ENCODE measurements at places on chromosomes 7 and 10.

DNA sequence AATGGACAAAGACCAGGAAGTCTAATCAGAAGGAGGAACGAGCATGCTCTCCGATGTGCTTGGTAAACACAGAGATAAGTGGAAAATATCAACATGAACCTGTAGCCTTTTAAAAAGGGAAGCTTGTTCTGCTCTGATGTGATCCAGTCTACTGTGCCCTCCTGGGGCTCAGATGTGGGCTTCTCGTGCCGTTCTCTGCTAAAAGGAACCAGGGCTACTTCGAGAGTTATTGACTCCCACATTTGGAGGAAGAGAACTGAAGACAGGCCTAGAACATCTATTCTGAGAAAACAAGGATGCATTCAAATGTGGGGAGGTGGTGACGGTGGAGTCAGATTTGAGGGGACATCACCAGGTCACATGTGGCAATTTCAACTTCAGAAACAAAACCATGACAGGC lies 325.4 kb downstream of the GLRX3 start:
- no peak for DNase-seq

DNA sequence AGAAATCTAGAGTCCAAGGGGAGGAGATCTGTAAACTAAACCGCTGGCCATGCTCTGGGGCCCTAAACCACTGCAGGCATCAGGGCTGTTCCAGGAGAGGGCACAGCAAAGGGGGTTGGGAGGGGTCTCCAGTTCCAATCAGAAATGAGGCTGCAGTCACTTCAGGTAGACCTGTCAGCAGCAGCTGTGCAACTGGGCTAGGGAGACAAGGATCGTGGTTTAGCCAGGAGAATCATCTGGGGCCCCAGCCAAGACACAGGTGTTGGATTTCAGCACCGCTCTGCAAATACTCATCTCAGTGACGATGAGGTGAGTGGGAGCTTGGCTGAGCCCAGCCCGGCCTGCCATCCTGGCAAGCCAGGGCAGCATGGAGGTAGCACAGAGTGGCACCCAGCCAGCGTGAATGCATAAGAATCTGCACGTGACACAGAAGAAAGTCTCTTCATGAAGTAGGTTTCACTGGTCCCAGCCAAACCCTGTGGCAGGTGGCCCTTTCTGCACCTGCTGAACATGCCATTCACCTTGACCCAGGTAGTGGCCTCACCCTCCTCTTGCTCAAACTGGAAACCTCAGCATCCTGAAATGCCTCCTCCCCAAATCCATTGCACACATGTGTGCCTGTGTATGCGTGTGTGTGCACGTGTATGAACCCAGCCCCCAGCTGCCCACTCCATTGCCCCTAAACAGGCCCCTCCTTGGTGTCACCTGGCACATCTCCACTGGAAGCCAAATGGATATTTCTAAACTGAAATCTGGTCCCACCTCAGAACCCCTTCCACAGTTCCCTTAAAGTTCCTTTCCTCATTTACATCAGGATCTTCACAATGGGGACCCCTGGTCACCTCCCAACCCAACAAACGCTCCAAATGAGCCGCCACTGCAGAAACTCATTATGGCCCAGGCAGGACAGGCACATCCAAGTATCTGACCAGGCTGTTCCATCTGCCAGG lies 9.6 kb downstream of the GPRIN2 start:
- DNase-seq = no peak

GRCh38 chr10:11225935-11226334 lies 208.3 kb downstream of the CELF2 start:
- DNase-seq = no peak

GRCh38 chr7:94040254-94040653 lies 36.1 kb upstream of the BET1 start:
- DNase-seq = no peak

GRCh38 chr10:82622479-82622878 lies 747.5 kb downstream of the NRG3 start:
- DNase-seq = no peak

GRCh38 chr7:158963771-158964241 lies 107.4 kb downstream of the DYNC2I1 start:
- DNase-seq = no peak

- DNase-seq = no peak
These were observed 202.6 kb downstream of the MDFIC start for GRCh38 chr7:115124409-115124939.

DNA sequence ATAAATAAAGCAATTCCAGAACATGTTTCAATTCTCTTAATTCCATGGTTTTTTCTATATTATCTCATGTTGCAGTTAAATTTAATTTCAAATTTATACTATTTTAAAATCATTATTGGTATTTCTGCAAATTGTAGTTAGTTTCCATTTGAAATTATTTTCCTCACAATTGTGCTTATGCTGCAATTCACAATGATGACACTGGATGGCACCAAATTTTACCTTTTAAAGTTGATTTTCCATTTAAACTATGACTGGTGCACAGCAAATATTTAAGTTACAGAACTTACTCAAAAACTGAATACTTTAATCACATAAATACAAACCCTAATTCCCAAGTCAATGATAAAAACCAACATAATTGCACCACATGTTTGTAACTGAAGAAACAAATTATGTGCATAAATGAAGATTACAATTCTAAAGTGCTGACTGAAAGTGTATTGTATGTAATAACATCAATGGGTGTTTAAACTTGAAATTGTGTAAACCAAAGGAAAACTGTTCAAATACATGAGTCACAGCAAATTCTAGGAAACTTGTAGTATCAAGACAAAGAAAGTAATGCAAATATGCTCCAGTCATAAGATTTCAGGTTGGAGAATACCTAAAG lies 75.3 kb upstream of the AASS start:
- DNase-seq = no peak

GRCh38 chr10:118838364-118838763 lies 83.6 kb upstream of the CACUL1 start:
- no peak for DNase-seq

GRCh38 chr10:48606530-48607355 lies 1.9 kb upstream of the ARHGAP22 start:
- DNase-seq = no peak

DNA sequence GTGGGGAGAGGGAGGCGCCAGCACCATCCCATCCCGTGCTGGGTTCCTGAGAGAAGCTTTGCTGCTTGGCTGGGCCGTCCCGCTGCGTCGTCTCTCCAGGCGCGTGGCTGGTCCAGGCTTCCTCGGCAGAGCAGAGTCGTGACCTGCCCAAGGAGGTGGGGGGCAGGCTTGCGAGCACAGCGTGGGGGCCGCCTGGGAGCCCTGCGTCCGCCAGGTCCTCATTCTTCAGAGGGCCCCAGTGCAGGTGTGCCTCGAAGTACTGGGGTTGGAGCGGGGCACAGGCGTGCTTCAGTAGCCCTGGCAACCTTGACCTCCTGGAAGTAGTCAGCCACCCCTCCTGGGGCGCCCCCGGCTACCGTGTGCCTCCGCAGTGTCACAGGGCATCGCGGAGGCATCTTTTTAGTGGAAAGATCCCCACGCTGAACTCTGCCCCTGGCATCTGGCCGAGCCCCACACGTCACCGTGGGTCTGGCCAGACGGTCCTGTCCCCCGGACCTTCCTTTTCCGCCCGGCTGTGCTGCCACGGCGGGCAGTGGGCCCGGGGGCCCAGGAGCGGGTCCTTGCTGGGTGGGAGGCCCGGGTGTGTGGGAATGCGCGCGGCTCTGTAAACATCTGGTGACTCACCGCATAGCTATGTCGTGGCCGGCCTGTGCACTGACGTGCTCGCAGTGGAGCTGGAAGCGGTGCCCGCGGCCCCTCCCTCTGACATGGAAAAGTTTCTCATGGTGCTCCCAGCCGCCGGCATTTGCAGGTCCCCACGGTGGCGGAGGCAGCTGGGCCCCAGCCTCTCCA lies 6.4 kb downstream of the MAFK start:
- no peak for DNase-seq

- no peak for DNase-seq
These were observed 363.6 kb upstream of the GRM3 start for GRCh38 chr7:86280150-86280549.

- DNase-seq = no peak
These were observed 38.5 kb downstream of the AMZ1 start for GRCh38 chr7:2726316-2727018.

GRCh38 chr10:103691723-103692435 lies 163.5 kb downstream of the SH3PXD2A start:
- no peak for DNase-seq

GRCh38 chr10:46992803-46993561 lies 81.8 kb downstream of the PTPN20 start:
- no peak for DNase-seq

DNA sequence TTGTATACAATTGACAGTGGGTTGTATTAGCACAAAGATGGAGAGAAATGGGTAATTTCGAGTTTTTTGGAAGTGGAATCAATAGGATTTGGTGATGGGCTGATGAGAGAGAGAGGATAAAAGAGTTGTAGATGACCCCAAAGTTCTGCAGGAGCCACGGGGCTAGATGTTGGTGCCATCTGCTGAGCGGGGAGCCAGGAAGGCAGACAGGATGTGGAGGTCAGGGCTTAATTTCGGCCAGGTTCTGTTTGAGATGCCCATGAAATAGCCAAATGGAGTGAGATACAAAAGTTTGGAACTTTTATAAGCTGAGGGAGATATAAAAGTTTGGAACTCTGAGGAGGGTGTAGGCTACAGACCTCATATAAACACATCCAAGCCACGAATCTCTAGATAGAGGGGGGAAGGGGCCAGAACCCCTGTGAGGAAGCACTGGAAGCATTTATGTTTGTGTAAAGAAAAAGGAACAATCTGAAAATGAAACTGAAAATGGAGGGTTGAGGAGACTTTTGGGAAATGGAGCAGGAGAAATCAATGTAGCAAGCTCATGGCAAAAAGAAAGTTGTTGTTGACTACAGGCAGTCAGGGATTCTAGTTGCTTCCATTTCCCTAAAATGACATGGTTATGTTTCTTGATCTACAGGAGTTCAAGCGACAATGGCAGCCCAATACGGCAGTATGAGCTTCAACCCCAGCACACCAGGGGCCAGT lies 2.2 kb downstream of the GIMAP4 start:
- DNase-seq = no peak

- DNase-seq = no peak
These were observed 12.0 kb upstream of the CNPY1 start for GRCh38 chr7:155558351-155558750.

GRCh38 chr7:151702961-151703360 lies 174.0 kb downstream of the PRKAG2 start:
- DNase-seq = no peak
